Bronchus fibroblast of lung (primary cell): ENCODE measurements at places on chromosomes 6 and 20. TPM values are rescaled to one million over a fixed set of nuclear protein-coding genes. Genes with fewer than 3 reads are reported as not detected.

SRSF3 gene
- total RNA-seq: 112 and 130 TPM in 2 replicates

OGFRL1 gene
- 5.4 and 7.2 TPM in 2 replicates for total RNA-seq

ECT2L gene
- total RNA-seq: not detected in 2 replicates

RIPPLY2 gene
- 0.74 TPM in 1 of 2 replicates, not detected in the other for total RNA-seq

MYLK2 gene
- total RNA-seq: 0.17 and 0.30 TPM in 2 replicates

GPR6 gene
- total RNA-seq: not detected in 2 replicates
